ENCODE measurements at places on chromosomes 2 and 18.

- peak; percentile 34 for DNase-seq
Measured at GRCh38 chr2:181742922-181743722, 62.8 kb upstream of the NEUROD1 start.

DNA sequence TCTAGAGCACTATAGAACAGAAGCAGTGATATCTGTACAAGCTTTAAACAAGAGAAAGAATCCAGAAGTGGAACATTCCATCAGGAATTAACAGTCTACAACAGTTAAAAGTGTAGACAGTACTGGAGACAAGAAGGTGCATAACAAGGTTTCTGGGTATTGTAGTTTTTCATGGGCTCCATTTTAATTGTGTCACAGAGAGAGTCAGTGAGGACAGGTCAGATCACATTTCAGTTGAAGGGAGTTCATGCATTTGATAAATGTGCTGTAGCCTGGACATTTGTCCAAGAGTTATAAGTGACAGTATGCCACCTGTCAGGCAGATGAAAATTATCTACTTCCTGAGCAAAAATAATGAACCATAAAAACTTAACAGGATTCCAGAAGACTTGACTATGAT, 328.6 kb downstream of the CNTNAP5 start:
- DNase-seq = no peak

- DNase-seq = peak; percentile 87
Measured at GRCh38 chr2:113138428-113139322, 11.3 kb downstream of the IL1RN start.

GRCh38 chr2:179233083-179233490, 31.5 kb downstream of the SESTD1 start:
- DNase-seq = no peak

GRCh38 chr2:134532537-134532936, 186.3 kb downstream of the TMEM163 start:
- DNase-seq = no peak

All from naive thymus-derived CD8-positive, alpha-beta T cell (primary cell).